ENCODE measurements at places on chromosomes 13 and 19. TPM values are rescaled to one million over a fixed set of nuclear protein-coding genes. Genes with fewer than 3 reads are reported as not detected.

DNA sequence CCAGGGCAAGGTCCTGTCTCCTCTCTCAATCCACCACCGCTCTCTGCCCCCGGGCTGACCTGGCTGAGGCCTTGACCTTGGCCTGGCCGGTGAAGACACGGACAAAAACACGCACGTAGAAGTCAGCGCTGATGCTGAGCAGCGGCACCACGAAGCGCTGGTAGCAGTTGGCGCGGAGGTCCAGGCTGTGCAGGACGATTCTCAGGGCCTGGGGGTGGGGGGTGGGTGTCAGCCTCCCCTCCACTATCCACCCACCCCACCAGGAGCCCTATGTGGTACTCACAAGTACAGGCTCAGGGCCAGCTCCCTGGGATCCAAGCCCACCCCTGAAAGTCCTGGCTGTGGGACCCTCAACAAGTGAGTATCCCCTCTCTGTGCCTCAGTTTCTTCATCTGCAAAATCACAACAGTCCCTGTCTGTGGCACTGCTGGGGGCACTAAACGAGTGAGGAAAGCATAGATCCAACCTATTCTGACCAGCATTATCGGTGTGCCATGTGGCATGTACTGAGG, 6.4 kb downstream of the TRMT1 start:
- no peak for DNase-seq

GRCh38 chr19:10766671-10767201, 48.9 kb downstream of the DNM2 start:
- DNase-seq: peak; percentile 73

DNA sequence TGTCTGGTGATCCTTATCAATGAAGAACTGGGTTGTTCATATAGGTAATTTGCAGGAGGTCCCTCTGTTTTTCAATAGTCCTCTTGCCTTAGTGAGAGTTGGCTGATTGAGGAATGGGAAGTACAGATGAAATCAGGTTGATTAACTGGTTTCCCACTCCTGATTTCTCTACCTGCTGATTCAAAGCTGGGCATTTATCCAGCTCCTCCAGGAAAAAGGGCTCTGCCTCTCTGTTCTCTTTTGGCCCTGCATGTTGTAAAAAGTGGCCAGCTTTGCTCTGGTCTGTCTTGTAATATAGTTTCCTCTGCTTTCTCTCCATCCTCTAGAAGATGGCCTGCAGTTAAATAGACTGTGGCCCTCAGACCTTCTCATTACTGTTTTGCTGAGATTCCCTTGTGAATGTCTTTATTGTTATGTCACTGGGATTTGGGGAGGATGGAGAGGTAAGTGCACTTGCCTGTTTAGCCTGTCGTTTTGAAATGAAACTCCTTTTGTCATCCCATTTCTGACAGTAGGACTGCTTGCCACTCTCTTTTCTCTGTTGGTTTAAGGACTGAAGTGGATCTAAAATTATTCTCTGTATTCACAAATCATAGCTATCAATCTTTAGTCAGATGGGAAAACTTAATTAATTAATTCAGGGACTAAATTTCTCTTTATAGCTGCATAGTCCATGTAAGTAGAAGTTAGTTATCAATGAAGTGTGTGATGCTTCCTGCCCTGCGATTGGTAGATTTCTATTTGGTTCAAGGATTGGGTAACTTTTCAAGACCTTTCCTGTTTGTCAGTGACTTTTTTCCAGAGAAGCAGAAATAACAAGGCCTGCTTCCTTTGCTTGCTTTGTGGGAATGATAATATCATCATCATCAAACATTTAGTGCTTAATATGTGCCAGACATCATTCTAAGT, 28.5 kb downstream of the GARRE1 start:
- no peak for DNase-seq

DNA sequence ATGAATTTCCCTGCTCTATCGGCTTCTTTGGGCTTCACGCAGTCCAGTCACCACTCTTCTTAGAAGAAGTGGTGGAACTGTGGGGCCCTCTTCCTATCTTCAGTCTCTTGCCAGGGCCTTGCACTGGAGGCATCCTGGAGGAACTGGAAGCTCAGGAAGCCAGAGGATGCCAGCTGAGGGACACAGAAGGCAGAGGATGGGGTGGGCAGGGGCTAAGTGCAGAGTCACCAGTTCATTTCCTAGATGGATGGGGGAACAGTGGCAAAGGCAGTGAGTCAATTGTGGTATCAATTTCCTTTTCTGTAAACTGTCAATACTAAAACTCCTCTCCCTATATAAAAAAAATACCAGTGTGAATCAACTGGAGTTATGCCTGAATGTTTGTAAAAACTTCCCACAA, 419.7 kb downstream of the KLF12 start:
- no peak for DNase-seq

Gene CYP4F8
- total RNA-seq: not detected

- DNase-seq: no peak
Observed at GRCh38 chr13:70388935-70389334, 280.7 kb upstream of the KLHL1 start.

Gene TSKS
- total RNA-seq: not detected

GRCh38 chr13:53150568-53150967, 122.0 kb downstream of the OLFM4 start:
- no peak for DNase-seq

Gene CGB8
- not detected for total RNA-seq

DNA sequence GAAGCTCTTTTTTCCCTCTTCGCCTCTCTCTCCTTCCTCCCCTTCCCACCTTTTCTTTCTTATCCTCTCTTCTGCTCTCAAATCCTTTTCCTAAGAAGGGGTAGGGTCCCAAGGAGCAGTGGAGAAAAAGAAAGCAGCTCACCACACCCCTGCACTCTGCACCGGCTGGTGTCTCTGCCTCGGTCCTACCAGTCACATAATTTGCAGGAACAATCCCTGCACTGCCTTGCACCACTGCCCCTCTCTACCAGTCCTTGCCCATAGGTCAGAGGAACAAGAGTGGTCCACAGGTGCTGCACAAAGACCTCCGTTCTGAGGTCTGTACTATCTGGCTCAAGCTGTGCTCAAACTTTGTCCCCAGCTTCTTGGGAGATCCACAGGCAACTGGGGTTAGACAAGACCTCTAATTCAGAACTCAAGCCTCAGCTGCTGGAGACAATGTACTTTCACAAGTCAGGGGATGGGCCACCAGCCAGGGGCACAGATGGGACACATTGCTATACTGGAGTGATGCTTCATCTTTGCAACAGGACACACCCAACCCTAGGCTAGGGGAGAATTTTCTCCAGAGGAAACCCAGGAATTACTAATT, 125.4 kb upstream of the ZNF507 start:
- DNase-seq: no peak

GRCh38 chr19:35351411-35352176, 3.9 kb downstream of the FFAR1 start:
- DNase-seq: no peak

GRCh38 chr13:45787346-45787745, 64.2 kb downstream of the SIAH3 start:
- no peak for DNase-seq

Gene S1PR5
- total RNA-seq: 1.1 TPM

DNA sequence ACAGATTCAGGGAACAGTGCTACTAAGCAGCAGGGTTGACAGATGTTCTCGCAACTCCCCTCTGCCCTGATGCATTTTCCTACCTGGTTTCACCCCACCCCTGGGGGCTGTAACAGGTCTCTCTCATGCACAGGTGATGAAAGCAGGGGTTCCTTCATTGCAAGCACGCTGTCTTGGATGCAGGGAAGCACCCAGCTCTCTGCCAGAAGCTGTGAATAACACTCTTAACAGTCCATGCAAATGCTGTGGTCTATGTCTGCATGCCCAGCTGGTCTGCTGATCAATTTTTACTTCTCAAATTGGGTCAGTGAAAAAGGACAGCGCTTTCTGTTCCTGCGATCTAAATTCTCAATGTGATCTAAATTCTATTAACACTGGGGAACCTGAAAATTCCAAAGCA, 246.3 kb upstream of the TSHZ3 start:
- no peak for DNase-seq

- DNase-seq: no peak
Observed at GRCh38 chr13:98794498-98794897, 42.0 kb upstream of the SLC15A1 start.

Gene LRRC63
- total RNA-seq: not detected

DNA sequence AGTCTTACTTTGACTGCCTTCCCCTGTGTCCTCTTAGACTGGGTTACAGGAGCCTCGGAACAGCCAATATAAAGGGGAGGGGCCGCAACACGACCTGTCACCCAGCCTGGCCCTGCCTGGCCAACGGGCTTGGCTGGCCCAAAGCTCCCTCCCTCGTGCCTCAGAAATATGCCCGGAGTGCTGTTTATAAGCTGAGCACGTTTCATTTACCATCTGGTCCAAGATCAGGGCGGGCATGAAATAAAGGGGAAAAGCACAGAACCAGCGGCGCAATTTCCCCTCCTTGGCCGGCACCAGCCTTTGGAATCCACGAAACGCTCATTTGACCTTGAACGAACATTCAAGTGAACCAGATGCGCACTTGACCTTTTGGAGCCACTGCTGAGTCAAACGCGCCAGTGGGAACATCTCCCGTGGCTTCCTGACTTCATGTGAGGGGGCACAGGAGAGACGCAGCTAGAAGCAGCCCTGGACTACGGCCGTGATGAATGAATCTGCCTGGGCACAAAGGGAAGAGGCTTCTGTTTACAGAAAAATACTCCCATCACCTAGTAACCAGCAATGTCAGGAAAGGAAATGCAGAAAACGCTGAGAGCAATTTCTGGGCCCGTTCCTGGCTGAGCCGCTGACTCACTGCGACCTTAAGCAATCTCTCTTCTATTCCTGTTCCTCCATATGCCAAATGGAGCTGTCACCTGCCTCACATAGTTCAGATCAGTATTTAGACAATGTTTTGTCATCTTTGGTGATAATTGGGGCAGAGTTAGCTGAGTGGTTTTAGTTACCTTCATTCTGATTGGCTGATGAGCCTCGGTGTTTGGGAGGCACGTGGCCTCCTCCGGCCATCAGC, 53.3 kb downstream of the RFX2 start:
- DNase-seq: peak; percentile 94

Gene TTYH1
- not detected for total RNA-seq

Gene IL12RB1
- not detected for total RNA-seq

- DNase-seq: no peak
Observed at GRCh38 chr19:7552781-7553180, 17.3 kb downstream of the PNPLA6 start.

GRCh38 chr13:76307142-76307541, 579.1 kb downstream of the KCTD12 start:
- DNase-seq: peak; percentile 30

GRCh38 chr13:41137241-41137640, 4.6 kb upstream of the KBTBD6 start:
- DNase-seq: no peak

GRCh38 chr13:19882231-19882630, 18.8 kb upstream of the ZMYM5 start:
- no peak for DNase-seq

DNA sequence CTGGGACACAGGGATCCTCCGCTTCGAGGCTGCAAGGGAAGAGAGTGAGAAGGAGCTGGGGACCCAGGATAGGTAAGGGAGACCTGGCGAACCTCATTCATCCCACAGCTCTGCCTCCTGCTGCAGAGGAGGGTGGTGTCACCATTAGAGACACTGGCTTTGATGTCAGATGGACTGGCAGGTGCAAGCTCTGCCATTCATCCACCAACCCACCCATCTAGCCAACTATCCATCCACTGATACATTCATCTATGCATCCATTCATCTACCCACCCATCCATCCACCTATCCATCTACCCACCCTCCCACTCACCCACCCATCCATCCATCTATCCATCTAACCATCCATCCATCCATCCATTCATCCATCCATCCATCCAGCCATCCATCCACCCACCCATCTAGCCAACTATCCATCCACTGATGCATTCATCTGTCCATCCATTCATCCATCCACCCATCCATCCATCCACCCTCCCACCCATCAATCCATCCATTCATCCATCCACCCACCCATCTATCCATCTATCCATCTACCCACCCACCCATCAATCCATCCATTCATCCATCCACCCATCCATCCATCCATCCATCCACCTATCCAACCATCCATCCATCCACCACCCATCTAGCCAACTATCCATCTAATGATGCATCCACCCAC, 5.7 kb downstream of the C19orf33 start:
- DNase-seq: no peak

DNA sequence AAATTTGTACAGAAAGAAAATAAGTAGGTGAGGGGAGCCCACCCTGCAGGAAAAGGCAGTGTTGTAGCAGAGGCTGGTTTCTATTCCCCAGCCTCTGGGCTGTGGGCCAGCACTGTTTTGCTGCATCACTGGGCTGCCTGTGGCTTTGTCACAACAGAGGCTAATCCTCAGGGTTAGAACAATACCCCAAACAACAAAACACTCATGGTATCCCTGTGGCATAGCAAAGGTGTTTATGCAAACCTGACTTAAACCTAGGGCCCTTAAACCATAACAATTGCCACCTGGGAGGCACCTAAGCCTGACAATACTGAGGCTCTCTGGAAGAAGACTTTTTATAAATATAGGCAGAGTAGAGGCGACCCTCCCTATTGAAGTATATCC, 314.7 kb downstream of the OLFM4 start:
- DNase-seq: no peak

Gene ZNF763
- 0.59 TPM for total RNA-seq

All from myocyte (in vitro differentiated cells).